ENCODE measurements at places on chromosomes 1 and 21. TPM values are rescaled to one million over a fixed set of nuclear protein-coding genes. Genes with fewer than 3 reads are reported as not detected.

GRCh38 chr1:225652729-225653462 is at the start of gene ENAH:
ENAH (minus strand) TSS chr1:225653123; CDS start chr1:225652690, 433 bp downstream.
- DNase-seq = peak; percentile 51

Gene GBP1
- total RNA-seq = 6.1 TPM

DNA sequence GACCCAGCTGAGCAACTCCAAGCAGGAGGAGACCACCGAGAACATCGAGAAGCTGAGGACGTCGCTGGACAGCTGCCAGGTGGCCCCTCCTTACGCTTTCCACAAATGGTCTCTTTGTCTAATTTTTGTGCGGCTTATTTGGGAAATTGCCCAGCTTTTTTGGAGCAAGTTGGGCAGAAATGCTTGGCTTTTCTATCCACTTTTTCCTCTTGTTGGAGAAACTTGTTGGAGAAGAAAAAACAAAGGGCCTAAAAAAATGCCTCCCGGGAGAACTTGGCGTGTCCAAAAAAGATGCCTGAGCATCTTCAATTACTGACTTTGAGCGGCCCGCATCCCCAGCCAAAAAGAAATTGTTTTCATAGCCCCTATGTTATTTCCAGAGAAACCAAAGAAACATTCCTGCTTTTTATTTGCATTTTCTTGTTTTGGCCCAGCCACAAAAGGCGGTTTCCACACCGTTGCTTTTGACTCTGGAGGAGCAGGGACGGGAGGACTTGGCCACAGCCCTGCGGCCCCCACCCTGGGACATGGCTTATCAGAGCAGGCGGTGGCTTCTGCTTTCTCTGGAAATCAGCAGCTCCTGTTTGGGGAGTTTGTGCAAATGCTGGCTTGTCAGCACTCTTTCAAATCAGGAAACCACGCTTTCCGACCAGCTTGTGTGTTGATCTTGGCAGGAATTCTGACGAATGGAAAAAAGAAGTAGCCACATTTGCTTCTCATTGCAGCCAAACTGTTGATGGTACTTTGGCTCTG is 81.2 kb upstream of the EFHD2 start:
- peak; percentile 54 for DNase-seq

GRCh38 chr21:45364468-45365185 is 40.3 kb upstream of the COL18A1 start:
- DNase-seq = no peak

Gene CD2
- not detected for total RNA-seq

GRCh38 chr1:244231572-244232315 is 180.7 kb downstream of the ZBTB18 start:
- DNase-seq = no peak

Gene PROX1
- total RNA-seq = 26.0 TPM

Gene VHLL
- total RNA-seq = not detected

- DNase-seq = no peak
These were observed 865 bp downstream of the PIGC start for GRCh38 chr1:172442843-172443565.

- no peak for DNase-seq
These were observed 49.0 kb downstream of the JAK1 start for GRCh38 chr1:64917328-64917861.

DNA sequence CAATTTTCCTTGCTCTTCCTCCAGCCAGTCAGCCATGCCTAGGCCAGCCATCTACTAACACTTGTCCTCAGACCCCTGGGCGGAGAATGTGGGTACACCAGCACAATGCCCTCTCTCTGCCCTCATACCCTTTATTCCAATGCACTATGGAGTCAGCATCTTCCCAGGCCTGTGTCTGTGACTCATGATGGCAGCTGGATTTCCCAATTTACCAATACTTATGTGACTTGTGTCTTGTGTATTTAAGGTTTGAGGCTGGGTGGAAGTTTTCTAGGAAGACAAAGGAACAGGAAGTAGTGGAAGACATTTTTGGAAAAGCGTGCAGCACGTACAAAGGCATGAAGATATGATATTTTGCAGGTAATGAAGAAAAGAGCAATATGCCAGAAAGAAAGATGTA is 114.3 kb downstream of the NMNAT2 start:
- DNase-seq = no peak

DNA sequence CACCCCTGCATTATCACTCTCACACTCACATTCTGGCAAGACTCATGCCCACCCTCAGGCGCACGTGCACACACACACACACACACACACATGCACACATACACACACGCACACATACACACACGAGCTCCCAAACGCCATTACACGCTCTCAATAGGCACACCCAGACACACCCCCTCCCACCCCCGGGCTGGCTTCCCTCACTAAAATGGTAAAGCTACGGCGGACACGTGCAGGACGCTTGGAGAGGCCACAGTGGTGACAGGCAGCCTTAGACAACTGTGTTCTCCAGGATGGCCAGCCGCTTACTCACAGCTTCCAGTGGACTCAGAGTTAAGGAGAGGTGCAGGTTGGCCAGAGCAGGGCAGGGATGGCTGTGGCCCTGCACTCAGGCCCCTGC is 10.1 kb downstream of the MATN1 start:
- no peak for DNase-seq

Gene TBX15
- 0.59 TPM for total RNA-seq

Gene HCN3
- total RNA-seq = 11.2 TPM

- DNase-seq = no peak
These were observed 25.8 kb downstream of the KIF26B start for GRCh38 chr1:245180496-245181157.

GRCh38 chr1:174968750-174969244 is 30.9 kb upstream of the CACYBP start:
- no peak for DNase-seq

DNA sequence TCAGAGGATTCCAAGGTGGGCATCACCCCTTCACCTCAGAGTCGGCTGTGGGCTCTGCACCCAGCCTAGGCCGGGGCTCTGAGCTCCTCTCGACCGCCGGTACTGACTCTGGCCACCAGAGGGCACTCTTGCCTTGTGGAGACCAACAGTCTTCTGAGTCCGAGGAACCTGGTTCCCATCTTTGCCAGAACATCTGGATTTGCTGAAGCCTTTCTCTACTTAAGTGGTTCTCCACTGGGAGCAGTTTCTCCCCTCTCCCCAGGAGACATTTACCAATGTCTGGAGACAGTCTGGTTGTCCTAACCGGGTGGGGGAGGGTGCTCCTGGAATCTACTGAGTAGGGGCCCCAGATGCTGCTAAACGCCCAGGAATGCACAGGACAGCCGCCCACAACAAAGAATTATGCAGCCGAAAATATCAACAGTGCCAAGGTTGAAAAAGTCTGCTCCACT is 9.4 kb downstream of the ETV3L start:
- peak; percentile 85 for DNase-seq

DNA sequence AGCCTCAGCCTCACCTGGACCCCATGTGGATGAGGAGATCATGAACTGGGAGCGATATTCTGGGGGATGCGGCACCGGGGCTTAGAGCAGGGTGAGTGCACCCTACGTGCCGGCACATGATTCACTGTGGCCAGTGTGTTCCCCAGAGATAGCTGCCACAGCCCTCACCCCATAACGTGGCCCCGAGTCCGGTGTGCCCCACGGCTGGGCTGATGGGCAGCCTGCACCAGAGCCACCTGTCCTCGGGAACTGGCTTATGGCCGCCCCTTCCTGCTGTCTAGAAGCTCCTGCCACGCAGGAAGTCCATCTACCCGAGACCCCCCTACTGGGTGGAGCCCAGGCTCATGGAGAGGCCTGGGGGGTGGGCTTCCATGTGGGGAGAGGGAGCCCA is 39.1 kb upstream of the SLC19A1 start:
- DNase-seq = no peak

GRCh38 chr1:38197312-38198061 is 150.9 kb upstream of the POU3F1 start:
- DNase-seq = no peak

Gene KLHL12
- total RNA-seq = 33.8 TPM

Gene S100A7A
- not detected for total RNA-seq

DNA sequence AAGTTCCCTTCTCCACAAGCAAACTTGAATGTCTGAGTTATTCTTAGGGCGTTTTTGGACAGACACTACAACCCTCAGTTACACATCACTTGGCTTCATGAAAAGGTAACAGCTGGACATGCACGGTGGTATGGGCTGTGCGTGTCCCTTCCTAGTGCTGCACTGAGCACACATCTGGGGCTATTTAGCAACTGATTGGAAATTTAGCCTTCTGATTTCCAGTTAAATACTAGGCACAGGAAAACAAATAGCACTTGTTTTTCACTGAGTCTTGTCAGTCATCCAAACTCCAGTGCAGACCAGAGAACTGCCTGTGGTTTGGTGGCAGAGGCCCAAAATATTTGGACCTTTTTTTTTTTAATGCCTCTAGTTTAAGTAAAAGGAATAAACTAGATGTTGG is 134.7 kb downstream of the TGFBR3 start:
- DNase-seq = no peak

Gene C1orf105
- total RNA-seq = 1.3 TPM

DNA sequence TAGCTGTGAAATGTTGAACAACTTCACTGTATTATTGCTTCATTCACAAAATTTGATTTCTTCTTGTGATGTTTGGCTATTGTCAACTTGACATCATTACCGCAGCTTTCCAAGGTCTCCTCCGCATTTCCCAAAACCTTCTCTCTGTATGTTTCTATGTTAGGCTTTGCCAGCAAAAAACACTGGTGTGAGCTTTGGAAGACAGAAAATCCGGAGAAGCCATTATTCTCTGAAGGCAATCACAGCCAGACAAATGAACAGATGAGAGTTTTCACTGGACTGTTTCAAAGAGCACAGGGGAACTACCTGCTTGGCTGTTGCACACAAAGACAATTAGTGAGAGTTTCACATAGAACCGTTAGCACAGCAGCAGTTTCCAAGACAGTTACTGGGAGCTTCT is 609.6 kb downstream of the BRINP3 start:
- DNase-seq = no peak

Gene CD58
- total RNA-seq = 3.1 TPM

- peak; percentile 43 for DNase-seq
These were observed 33.2 kb upstream of the BTG2 start for GRCh38 chr1:203271962-203272632.

Gene BEST4
- 1.8 TPM for total RNA-seq

DNA sequence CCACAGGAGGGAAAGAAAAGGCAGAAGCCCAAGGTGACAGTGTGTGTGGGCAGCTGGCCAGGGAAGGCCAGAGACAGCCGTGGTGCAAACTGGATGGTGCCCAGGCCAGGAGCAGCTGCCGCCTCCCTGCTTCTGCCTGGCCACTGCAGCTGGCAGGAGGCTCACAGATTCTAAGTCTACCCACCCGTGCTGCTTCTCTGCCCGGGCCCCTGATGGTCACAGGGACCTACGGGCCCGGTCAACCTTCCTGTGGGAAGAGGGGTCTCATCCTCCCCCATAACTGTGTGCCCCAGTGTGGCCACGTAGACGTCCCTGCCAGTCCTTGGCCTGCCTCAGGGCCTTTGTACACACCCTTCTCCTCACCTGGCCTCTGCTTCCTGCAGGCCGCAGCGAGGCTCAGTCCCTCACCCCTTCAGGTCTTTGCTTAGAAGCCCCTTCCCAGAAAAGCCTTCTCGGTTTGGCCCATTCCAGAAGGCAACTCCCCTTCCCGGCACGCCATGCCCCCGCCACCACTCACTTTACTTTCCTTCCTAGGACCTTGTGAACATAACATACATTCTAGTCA is 192.6 kb upstream of the AJAP1 start:
- no peak for DNase-seq

Gene DTL
- not detected for total RNA-seq

DNA sequence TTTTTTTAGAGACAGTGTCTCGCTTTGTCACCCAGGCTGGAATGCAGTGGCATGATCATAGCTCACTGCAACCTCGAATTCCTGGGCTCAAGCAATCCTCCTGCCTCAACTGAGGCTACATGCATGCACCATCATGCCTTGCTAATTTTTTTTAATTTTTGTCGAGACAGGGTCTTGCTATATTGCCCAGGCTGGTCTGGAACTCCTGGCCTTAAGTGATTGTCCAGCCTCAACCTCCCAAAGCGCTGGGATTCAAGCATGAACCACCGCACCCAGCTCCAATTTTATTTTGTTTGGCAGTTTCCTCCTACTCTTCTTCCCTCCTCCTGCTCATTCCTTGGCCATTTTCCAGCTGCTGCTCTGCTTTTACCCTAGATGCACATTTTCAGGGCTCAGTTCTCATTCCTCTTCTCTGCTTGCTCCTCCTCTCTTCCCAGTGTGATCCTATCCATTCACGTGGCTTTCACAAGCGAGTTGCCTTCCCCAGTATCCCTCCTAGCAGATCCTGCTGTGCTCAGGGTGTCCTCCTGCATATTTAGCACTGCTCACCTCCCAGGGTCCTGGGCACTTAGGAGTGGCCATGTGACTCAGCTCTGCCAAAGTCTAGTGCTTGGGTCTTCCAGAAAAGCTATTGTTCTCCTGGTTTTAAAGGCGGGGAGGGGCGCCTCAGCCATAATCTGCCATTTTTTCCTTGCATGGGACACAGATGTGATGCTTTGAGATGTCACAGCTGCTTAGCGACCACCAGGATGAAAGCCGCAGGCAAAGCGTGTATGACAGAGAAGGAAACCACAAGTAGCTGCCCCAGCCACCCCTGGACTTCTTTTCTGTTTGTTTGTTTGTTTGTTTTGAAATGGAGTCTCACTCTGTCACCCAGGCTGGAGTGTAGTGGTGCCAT is 33.7 kb downstream of the PSEN2 start:
- no peak for DNase-seq

DNA sequence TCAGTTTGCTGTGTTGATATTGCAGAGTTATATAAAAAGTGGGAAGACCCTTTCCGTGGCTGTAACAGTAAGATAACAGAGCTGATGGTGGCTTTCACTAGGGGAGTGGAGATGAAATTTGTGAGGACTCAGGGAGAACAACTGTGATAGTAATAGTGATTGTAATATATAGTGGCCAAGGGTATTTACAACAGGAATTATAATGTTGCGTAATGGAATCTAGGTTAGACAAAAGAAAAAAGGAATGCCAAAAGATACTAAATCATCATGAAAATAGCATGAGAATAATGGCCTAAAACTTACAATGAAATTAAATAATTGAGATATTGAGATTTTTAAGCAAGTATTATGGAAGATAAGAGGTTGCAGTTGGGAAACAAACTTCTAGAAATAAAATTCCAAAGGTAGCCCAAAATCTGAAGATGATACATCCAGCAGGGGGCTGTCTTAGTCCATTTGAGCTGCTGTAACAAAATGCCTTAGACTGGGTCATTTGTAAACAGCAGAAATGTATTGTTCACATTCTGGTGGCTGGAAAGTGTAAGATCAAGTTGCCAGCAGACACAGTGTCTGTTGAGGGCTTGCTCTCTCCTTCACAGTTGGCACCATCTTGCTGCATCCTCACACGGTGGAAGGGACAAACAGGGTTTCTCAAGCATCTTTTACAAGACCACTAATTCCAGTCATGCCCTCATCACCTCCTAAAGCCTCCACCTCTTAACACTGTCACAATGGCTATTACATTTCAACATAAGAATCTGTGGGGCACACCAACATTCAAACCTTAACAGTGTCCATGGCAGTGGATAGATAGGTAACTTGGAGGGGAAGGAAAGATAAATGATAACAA is 711.2 kb downstream of the MRPL39 start:
- no peak for DNase-seq

GRCh38 chr21:46149205-46149901 is 6.0 kb downstream of the FTCD start:
- DNase-seq = no peak

Gene KRTAP12-2
- not detected for total RNA-seq

- no peak for DNase-seq
These were observed 1054.7 kb upstream of the TMPRSS15 start for GRCh38 chr21:19458295-19458694.

- no peak for DNase-seq
These were observed 38.9 kb downstream of the MCOLN2 start for GRCh38 chr1:84957966-84958365.
